Central memory CD8-positive, alpha-beta T cell (primary cell): ENCODE measurements at places on chromosomes 12 and 14.

DNA sequence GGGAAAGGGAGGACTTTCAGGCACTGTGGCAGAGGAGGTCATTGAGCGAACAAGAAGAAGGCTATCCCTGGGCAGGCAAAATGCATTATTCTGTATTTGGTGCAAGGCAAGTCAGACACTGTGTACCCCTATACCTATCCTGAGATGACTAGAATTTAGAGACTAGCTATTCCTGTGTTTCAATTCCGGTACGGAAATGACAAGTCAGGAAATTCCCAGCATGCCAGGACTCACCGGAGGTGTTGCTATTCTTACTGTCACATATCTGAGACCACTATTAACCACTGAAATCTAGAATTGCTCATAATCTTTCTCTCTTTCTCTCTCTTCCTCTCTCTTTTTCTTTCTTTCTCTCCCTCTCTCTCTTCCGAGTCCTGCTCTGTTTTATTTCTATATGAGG is 297.1 kb downstream of the PDZRN4 start:
- DNase-seq: no peak
- H3K27me3 ChIP-seq: no peaks in the 10 kb centered on the region
- H3K36me3 ChIP-seq: no peaks in the 10 kb centered on the region
- H3K27ac ChIP-seq: no peak overlapping the region
- no peaks in the 10 kb centered on the region for H3K4me1 ChIP-seq

- no peaks in the 10 kb centered on the region for H3K36me3 ChIP-seq
- H3K27ac ChIP-seq: no peak overlapping the region
- DNase-seq: no peak
- H3K4me1 ChIP-seq: no peaks in the 10 kb centered on the region
Observed at GRCh38 chr14:32683679-32684078, 255.0 kb upstream of the NPAS3 start.

GRCh38 chr14:35297706-35298105 is 5.5 kb downstream of the PSMA6 start:
- DNase-seq: no peak
- H3K4me3 ChIP-seq: peak overlapping the region; percentile 36
- peaks cover 13% of the 10 kb centered on the region for H3K36me3 ChIP-seq
- H3K4me1 ChIP-seq: peaks cover 69% of the 10 kb centered on the region
- peak overlapping the region; percentile 88 for H3K27ac ChIP-seq
- H3K27me3 ChIP-seq: no peaks in the 10 kb centered on the region

DNA sequence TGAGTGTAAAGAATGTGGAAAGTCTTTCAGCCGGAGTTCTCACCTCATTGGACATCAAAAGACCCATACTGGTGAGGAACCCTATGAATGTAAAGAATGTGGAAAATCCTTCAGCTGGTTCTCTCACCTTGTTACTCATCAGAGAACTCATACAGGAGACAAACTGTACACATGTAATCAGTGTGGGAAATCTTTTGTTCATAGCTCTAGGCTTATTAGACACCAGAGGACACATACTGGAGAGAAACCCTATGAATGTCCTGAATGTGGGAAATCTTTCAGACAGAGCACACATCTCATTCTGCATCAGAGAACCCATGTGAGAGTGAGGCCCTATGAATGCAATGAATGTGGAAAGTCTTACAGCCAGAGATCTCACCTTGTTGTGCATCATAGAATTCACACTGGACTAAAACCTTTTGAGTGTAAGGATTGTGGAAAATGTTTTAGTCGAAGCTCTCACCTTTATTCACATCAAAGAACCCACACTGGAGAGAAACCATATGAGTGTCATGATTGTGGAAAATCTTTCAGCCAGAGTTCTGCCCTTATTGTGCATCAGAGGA is 25.1 kb upstream of the ZNF268 start:
- peaks cover 22% of the 10 kb centered on the region for H3K36me3 ChIP-seq
- H3K27me3 ChIP-seq: no peaks in the 10 kb centered on the region
- no peak overlapping the region for H3K27ac ChIP-seq
- H3K4me3 ChIP-seq: no peak overlapping the region
- no peak for DNase-seq
- no peaks in the 10 kb centered on the region for H3K4me1 ChIP-seq

- H3K27me3 ChIP-seq: peaks cover 10% of the 10 kb centered on the region
- H3K36me3 ChIP-seq: peaks cover 2% of the 10 kb centered on the region
- no peak for DNase-seq
Observed at GRCh38 chr12:90947869-90948268, 7.1 kb downstream of the CCER1 start.

GRCh38 chr14:25444381-25444780 is 394.4 kb upstream of the STXBP6 start:
- no peak overlapping the region for H3K27ac ChIP-seq
- H3K4me3 ChIP-seq: no peak overlapping the region
- no peak for DNase-seq
- H3K27me3 ChIP-seq: no peaks in the 10 kb centered on the region
- no peaks in the 10 kb centered on the region for H3K36me3 ChIP-seq

- H3K27me3 ChIP-seq: peaks cover 54% of the 10 kb centered on the region
- no peaks in the 10 kb centered on the region for H3K4me1 ChIP-seq
- H3K4me3 ChIP-seq: no peak overlapping the region
- no peak for DNase-seq
- no peak overlapping the region for H3K27ac ChIP-seq
- peaks cover 2% of the 10 kb centered on the region for H3K36me3 ChIP-seq
Observed at GRCh38 chr12:89083491-89083890, 268.8 kb downstream of the DUSP6 start.
